ENCODE measurements at places on chromosomes 1 and 21.

- DNase-seq = no peak
Observed at GRCh38 chr1:230067419-230067870, 407 bp downstream of the GALNT2 start.

DNA sequence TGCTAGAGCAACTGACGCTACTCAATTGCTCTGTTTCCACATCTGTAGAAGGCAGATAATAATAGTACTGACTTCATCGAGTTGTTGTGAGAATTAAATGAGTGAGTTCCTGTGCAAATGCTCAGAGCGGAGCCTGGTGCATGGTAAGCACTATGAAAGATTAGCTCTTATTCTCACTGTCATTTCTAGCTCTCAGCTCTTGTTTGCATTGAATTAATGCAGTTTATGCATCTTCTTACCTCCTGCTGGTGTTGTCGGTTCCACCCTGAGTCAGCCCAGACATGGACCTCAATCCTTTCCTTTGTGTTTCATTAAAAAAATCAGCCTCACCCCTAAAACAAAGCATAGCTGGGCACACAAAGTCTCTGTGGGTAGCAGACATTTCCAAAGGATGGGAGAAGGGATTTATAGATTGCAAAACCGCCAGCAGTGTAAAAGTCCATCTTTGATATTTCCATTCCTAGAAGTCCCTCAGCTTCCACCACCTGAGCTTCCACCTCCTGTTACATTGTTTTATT is 254.4 kb upstream of the CSF3R start:
- no peak for DNase-seq

GRCh38 chr1:234655328-234656069 is 45.5 kb upstream of the IRF2BP2 start:
- no peak for DNase-seq

GRCh38 chr1:32159189-32159588 is 20.3 kb upstream of the TXLNA start:
- no peak for DNase-seq

- no peak for DNase-seq
Observed at GRCh38 chr21:40002978-40003377, 135.7 kb downstream of the PCP4 start.

- no peak for DNase-seq
Observed at GRCh38 chr1:109631513-109632505, 12.2 kb downstream of the AMPD2 start.

DNA sequence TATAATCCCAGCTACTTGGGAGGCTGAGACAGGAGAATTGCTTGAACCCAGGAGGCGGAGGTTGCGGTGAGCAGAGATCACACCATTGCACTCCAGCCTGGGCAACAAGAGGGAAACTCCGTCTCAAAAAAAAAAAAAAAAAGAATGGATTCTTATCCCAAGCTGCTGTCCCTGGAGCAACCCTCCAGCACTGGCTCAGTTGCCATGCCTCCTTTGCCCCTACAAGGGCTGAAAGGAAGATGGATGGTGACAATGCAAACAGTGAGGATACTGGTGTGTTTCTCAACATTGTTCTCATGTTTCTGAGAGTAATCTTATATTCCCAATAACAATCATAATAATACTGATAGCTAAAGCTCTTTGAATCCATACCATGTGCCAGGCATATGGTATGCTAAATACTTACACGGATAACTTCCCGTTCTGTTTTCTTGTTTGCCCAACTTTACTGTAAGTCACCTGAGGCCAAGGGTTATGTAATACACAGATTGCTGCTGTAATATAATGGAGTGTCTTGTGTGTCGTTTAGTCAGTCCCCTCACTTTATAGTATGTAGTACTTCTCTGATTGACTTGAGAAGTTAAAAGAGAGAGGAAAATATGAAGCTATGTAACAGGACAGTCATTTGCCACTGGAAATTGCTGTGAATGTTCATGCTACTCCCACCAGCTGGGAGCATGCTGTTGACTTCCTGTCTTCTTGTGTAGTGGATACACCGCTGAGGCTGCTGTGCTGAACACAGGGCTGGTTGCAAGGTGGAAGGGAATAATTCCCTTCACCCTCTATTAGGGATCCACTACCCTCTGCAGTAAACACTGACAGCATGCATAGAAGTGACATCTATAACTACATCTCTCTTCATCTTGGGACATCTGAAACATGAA is 153.6 kb downstream of the CNIH3 start:
- no peak for DNase-seq

GRCh38 chr1:53295295-53295694 is 32.6 kb downstream of the LRP8 start:
- DNase-seq = no peak

- DNase-seq = no peak
Observed at GRCh38 chr1:24094554-24094953, 17.4 kb downstream of the MYOM3 start.

GRCh38 chr1:18962121-18962721 is 5.7 kb upstream of the IFFO2 start:
- no peak for DNase-seq

- no peak for DNase-seq
Observed at GRCh38 chr1:24021403-24022266, 41.5 kb upstream of the SRSF10 start.

GRCh38 chr1:21951226-21951870 is 14.2 kb upstream of the HSPG2 start:
- no peak for DNase-seq

DNA sequence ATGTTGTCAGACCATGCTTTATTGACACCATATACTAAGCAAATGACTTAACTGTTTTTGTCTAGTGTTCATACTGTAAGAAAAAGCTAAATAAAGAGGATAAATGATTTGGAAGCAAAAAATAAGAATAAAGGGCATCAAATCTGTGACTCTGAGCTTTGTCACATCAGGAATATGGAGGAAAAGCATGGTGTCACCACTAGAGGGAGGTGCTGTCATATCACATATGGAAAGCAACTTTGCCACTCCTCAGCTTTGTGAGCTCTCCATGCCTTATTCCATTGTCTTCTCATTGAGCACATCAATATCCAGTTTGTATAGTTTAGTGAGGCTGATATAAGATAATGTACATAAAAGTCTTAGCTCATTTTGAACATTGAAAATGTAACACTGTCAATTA is 20.8 kb upstream of the GBP1 start:
- no peak for DNase-seq

GRCh38 chr1:19564366-19564765 is 79.0 kb upstream of the CAPZB start:
- no peak for DNase-seq

DNA sequence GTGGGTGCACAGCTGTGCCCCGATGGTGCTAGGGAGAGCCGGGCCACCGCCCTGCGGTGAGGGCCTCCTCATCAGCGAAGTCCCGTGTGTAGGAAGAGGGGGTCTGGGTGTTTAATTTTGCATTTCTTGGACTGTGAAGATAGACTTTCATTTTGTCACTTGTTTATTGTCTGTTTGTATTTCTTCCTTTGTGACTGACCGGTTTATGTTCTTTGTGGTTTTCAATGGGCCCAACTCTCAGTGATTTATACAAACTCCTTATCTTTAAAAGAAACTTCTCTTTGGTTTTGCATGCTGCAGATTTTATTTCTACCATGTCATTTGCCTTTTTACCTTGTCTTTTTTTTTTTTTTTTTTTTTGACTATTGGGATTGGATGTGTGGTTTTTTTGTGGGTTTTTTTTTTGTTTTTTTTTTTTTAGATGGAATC is 65.1 kb downstream of the COL18A1 start:
- no peak for DNase-seq

- no peak for DNase-seq
Observed at GRCh38 chr1:231059566-231060193, 19.6 kb upstream of the FAM89A start.

GRCh38 chr1:214241060-214241459 is 39.9 kb upstream of the SMYD2 start:
- no peak for DNase-seq

DNA sequence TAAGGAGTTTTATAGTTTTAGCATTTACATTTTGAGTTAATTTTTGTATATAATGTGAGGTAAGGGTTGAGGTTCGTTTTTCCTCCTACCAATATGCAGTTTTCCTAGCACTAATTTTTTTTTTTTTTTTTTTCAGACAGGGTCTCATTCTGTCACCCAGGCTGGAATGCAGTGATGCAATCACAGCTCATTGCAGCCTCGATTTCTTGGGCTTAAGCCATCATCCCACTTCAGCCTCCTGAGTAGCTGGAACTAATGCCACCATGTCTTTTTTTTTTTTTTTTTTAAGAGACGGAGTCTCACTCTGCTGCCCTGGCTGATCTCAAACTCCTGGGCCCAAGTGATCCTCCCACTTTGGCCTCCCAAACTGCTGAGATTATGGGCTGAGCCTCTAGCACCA is 2.5 kb upstream of the UBASH3A start:
- DNase-seq = no peak

DNA sequence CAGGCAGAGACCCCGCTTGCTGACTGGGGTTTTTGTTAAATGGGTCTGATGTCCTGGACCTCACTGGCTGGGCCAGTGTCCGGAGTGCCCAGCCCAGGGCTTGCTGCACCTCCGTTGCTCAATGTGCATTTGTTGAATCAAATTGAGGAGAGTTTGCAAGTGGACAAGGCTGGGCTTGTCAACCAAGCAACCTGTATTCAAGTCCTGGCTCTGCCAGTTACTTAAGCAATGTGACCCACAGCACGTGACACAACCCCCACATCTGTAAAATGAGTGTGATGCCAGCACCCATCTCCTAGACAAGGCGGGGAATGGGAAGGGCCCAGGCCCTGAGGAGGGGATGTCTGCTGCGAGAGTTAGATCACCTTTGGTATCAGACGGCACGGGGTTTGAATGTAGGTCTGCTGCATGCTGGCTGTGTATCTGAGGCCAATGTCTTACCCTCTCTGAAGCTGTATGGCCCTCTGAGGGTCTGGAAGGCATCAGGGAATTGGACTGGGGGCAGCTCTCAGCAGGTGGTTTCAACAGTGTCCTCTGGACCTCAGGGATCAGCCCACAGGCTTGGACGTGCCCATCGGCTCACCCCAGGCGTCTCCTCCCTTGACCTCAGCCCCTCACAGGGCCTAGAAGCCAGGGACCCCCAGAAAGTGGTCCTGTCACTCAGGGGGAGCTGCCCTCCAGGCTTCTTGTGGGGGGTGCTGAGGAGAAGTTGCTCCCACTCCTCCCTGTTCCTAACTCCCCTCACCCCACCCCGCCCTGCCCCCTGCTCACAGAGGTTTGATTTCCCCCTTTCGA is 51.0 kb upstream of the RUNX3 start:
- no peak for DNase-seq

- no peak for DNase-seq
Observed at GRCh38 chr1:25683731-25684130, 67.1 kb downstream of the MAN1C1 start.

- no peak for DNase-seq
Observed at GRCh38 chr1:245419989-245420388, 265.2 kb downstream of the KIF26B start.

DNA sequence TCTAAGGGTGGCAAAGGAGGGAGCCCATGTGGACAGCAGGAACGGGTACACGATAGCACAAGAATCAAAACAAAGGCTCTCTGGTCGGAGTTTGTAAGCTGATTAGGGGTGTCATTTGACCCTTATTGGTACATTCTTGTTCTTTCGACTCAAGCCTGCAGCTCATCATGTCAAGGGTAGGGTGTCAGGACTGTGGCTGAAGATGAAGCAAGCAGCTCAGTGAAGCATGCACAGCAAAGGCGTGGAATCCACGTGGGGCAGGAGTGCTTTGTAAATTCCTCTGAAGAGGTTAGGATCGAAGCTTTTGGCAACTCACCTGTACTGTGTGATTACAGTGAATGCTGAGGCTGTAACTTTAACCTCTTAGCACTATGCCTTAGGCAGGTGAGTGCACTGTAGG is 4.7 kb upstream of the ABCB10 start:
- DNase-seq = no peak

- no peak for DNase-seq
Observed at GRCh38 chr1:3352299-3352951, 102.0 kb upstream of the ARHGEF16 start.

- DNase-seq = no peak
Observed at GRCh38 chr1:26357121-26357602, 3.2 kb upstream of the CRYBG2 start.

- DNase-seq = no peak
Observed at GRCh38 chr1:29235955-29236711, at the start of gene PTPRU. Gene PTPRU, plus strand, starts transcription at chr1:29236522. Its CDS starts 123 bp downstream, at chr1:29236645.

- no peak for DNase-seq
Observed at GRCh38 chr1:221998186-221998612, 256.3 kb upstream of the DUSP10 start.

- no peak for DNase-seq
Observed at GRCh38 chr1:245969283-245969682, 537.8 kb downstream of the SMYD3 start.

DNA sequence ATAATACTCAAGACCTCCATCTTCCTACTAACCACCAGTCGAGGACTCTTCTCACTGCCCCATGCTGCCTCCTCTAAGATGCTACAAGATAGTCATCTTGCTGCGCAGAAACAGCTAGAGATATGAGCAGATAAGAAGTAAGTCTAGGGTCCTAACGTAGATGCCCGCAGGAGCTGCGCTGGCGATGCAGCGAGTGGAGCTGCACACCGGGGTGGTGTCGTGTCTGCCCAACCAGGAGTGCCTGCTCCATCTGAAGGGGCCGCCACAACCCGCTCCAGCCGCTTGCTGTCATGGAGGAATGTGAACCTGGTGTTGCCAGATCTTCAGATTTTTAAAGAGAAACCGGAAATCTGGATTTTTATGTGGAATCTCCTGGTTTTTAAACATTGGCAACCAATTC is 175.1 kb downstream of the VPS13D start:
- no peak for DNase-seq

DNA sequence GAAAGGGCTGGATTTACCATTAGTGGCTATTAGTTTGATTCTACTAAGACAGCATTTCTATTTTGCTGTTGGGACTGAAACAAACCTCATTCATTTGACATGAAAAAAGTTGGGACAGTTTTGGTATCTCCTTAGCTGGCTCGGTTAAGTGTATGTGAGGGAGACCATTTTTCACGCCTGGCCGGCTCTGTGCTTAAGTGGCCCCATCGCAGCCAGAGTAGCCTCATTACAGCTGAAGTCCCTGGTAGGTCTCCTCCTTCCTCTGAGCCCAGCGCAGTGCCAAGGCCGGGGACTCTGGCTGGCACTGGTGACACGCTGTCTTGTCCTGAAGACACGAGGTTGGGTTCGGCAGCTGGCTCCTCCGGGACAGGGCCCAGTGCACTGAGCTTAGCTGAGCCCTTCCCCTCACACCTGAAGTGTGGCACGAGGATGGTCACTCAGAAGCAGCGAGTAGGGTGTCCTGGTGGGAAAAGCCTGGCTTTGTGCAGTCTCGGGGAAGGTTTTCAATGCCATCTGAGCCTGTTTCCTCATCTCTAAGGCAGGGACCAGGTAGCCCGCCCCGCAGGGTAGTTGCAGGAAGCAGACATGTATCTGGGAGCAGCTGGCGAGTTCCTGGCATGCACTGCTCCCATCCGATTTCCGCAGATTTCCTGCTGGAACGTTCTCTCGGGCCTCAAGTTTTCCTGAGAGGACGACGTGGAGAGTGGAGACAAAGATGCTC is 196.5 kb downstream of the DYRK1A start:
- no peak for DNase-seq

DNA sequence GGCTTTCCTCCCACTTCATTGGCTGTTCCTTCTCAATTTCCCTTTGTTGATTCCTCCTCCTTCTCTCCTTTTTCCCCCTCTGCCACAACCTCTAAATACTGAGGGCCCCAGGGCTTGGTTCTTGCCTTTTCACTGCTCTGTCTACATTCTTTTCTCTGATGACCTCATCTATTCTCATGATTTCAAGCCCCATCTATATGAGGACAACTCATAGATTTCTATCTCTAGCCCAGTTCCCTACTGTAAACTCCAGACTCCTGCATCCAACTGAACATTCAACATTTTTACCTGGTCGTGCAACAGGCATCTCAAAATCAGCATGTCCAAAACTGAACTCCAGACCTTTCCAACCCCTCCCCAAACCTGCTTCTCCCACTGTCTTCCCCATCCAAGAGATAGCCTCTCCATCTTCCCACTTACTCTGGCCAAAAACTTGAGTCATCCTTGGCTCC is 11.5 kb upstream of the SLC9A1 start:
- no peak for DNase-seq

All from SW 1271 (cell line).